ENCODE measurements at places on chromosomes 2 and 18. TPM values are rescaled to one million over a fixed set of nuclear protein-coding genes. Genes with fewer than 3 reads are reported as not detected.

- DNase-seq, result no peak
These were observed 663.5 kb downstream of the LRP1B start for GRCh38 chr2:141467331-141467730.

SAG gene
- not detected for total RNA-seq

SFTPB gene
- not detected for total RNA-seq

DNA sequence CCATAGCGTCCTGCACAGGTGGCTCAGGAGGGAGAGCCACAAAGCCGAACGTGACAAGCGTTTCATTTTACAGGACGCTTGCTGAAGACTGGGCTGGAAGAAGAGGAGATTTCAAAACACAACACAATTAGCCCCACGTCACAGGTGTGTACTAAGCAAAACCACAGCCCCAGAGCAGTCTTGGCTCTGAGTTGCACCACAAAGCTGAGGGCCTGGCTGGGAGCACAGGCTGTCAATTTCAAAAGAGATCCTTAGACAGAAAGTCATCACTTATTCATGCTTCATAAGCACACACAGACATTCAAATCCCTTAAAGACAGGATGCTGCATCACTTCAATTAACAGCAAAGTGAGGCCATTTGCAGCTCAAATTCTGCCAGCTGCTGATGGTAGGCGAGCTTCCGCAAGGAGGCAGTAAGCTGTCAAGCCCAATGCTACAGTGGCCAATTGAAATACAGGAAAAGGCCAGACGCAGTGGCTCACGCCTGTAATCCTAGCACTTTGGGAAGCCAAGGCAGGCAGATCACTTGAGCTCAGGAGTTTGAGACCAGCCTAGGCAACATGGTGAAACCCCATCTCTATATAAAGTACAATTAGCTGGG, 79.6 kb downstream of the SKA1 start:
- no peak for DNase-seq

CXCR4 gene
- 11.9 TPM for total RNA-seq

GRCh38 chr2:26660363-26660962, 19.3 kb upstream of the CIB4 start:
- no peak for DNase-seq

Data from right atrium auricular region (tissue), 2 donors.